Foreskin fibroblast (primary cell): ENCODE measurements at places on chromosomes 12 and 14.
A peak's percentile ranks its signal among the peaks of the same experiment; 100 is the strongest.

- DNase-seq: peak; percentile 6
These were observed 267.2 kb upstream of the BTG1 start for GRCh38 chr12:92412856-92413255.

DNA sequence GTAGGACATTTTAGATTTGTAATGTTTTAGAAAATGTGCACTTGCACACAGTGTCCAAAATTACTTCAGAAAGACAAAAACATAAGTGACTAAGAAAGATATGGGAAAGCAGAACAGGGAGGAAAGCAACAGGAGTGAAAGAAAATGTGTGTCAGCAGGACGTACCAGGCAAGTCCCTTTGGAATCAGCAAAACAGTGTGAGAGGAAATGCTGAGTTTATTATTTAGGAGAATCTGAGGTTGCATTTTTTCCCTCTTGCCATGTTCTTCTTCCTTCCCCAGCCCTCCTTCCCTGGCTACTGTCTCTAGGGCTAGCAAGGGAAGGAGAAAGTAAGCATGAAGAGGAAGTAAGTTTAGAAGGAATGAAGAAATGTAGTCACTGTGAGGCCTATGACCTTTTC is 67.7 kb upstream of the CD163 start:
- no peak for DNase-seq

DNA sequence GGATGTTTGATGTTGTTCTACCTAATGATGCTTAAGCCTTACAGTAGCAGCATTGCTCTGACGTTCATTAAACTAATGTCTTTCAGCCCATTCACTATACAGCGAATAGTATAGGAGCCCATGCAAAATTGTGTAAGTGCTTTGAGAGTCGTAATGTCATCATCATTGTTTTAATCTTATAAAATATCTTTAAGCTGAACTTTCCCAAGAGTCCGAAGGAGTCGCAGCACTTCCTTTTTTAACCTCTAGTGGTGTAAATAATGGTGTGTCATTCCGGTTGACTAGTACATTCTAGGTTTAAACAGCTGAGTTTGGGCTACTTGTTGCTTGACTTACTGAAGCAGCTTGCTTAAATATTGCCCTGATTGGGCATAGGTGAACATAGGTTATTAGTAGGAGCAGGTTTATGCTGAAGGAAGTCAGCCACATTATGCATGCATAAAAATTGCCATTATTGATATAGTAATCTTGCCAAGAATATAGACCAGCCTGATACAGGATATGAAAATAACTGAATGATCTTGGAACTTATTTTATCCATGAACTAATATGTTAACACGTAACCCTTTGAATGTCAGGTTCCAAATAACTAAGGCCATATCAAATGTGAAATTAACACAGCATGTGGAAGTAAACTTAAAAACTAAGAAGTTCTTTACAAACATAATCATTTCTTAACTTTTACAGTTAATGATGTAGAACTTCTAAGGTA is 2.6 kb downstream of the WNK1 start:
- DNase-seq: peak; percentile 57

DNA sequence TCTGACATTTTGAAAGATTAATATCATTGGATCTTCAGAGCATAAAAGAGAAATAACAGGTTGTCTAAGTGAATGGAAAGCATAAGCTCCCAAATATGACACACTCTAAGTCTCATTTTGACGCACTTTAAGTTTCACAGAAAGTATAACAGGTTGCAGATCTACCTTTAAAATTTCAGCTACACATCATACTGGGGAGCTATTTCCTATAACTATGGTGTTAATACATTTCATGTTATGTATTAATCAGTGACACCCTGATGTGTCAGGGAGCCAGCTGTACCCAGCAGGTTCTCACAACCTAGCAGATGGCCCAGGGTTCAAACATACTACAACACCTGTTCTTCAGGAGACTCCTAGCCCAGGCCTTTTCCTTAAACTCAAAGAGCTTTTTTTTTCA is 31.1 kb upstream of the TMX1 start:
- no peak for DNase-seq

DNA sequence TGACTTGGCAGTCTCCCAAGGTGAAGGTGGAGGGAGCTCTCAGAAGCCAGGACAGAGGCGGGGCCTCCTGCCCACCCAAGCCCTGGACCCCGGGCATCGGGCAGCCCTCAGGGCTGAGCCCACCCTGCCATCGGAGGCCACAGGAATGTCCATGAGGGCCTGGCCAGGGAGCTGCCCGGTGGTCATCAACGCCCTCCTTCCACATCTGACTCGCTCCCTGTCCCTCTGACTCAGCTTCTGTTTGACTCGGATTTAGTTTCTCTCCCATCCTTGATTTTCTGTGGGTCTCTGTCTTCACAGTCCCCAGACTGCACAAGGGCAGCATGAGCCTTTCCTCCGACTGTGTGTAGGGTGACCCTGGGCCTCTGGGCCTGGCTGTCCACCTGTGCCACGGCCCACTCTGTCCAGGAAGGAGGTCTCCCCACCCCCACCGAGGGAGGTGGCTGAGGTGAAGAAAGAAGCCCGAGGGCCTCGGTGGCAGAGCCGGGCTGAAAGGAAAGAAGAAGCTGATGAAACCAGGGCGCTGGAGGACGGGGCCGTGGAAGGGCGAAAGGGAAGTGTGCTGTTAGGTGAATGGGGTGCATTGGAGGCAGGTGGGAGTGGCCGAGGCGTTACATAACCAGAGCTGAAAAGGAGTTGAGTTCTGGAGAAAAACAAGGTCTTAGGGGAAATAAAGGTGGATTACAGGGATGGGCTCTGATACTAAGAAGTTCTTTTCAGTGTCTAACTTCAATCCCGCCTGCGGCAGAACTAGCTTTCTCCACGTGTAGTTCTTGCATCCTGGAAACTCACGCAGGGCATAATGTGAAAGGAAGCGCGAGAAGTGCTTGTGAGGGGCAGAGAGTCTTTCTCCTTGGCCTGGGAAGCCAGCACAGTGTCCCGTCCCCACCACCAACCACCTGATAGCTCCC is 16.7 kb upstream of the TMEM106C start:
- peak; percentile 71 for DNase-seq

DNA sequence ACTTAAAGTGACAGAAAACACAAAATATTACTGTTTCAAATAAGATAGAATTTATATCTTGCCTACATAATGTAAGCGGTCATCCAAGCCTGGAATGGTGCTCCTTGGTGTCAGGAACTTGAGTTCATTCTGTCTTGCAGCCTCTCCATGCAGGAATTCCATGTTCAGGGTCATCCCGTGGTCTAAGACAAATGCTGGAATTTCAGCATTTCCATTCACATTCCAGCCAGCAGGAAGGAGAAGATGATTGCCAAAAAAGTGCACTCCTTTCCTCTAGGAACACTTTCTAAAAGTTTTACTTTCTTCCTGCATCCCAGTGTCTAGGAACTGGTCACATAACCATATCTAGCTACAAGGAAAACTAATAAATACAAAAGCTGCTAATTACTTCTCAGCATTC is 106.3 kb downstream of the PTPRO start:
- DNase-seq: no peak

- no peak for DNase-seq
These were observed 99.0 kb upstream of the PKP2 start for GRCh38 chr12:32995623-32996022.

DNA sequence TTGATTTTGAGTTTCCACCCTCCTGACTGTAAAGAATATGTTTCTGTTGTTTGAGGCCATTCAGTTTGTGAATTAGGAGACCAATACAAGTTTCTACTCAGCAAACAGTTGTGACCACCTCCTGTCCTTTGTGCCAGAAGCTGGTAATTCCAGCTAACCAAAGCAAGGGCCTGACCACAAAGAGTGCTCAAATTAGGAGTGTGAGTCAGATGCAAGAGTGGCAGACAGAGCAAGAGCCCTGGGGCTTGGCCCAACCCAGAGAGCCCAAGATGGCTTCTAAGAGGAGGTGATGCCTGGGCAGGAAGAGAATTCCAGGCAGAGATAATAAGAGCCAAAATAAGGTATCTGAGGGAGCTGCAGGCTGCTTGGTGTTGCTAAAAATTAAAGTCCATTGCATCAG is 77.7 kb upstream of the C14orf132 start:
- DNase-seq: no peak

DNA sequence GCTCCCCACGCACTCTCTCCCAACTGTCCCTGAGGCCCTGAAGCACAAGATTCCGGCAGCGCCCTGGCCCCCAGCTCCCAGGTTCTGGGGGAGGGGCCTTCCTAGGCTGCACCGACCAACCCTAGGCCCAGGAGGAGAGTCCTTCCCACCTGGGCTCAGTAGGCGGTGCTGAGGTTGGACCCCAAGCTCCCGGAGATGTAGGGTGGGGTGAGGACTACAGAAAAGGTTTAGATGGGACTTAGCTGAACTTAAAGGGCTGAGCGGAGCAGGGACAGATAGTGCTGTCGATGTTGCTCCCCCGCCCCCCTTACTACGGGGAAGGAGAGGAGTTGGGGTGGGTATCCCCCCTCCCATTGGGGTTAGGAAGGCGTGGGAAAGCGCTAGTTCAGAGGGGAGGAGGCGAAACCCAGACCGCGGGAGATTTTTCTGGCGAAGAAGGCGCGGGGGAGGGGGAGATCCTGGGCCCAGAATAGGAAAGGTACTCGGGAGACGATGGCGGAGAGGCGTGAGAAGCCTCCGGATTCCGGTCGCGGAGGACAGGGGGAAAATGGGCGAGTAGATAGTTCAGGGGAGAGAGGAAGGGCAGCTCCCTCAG is 4.2 kb upstream of the BAZ2A start:
- peak; percentile 47 for DNase-seq

GRCh38 chr12:81888106-81888740 is 129.1 kb upstream of the PPFIA2 start:
- no peak for DNase-seq

- no peak for DNase-seq
These were observed 217.3 kb downstream of the RBM19 start for GRCh38 chr12:113748707-113749432.

GRCh38 chr14:53144244-53144643 is 8.9 kb downstream of the DDHD1 start:
- DNase-seq: no peak

- peak; percentile 70 for DNase-seq
These were observed 67.3 kb downstream of the STXBP6 start for GRCh38 chr14:24982472-24983155.

DNA sequence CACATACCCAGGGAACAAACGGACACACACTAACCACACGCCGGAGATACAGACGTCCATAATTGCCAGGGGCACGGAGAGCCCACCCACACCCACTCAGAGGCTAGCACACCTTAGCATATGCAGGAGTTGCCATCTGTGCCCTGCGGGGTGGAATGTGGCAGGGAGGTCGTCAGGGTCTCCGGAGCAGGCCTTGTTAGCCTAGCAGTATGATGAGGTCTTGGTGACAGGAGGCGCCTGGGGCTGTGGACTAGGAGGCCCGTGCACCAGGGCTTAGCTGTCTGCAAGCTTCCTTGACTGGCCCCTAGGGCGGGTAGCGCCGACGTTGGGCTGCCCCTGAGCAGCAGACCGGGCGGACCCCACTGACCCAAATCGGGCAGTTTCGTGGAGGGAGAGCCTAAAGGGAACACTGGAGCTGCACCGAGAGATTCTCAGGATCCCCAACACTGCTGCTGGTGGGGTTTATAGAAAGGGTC is 10.0 kb downstream of the STAC3 start:
- DNase-seq: no peak

- DNase-seq: no peak
These were observed 154.0 kb downstream of the NDUFA12 start for GRCh38 chr12:94849411-94849976.

- peak; percentile 61 for DNase-seq
These were observed 95.8 kb downstream of the EPS8 start for GRCh38 chr12:15693228-15693911.

GRCh38 chr12:89468017-89468416 is 56.6 kb downstream of the GALNT4 start:
- no peak for DNase-seq

DNA sequence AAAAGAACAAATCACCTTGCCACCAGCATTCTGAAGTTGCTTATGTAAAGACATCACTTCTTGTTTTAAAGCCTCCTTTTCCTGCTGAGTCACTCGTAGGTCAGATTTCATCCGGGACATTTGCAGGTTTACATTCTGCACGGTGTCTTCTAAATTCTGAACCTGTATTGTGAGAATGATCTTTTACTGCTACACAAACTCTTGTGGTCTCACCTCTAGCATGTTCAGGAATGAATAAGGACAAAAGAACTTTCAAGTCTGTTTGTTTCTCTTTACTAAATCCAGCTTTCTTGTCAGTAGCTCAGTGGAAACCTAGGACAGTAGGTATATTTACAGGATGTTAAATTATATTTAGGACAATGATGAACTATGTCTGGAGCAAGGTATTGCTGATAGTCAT is 73.5 kb upstream of the SAV1 start:
- DNase-seq: peak; percentile 14

DNA sequence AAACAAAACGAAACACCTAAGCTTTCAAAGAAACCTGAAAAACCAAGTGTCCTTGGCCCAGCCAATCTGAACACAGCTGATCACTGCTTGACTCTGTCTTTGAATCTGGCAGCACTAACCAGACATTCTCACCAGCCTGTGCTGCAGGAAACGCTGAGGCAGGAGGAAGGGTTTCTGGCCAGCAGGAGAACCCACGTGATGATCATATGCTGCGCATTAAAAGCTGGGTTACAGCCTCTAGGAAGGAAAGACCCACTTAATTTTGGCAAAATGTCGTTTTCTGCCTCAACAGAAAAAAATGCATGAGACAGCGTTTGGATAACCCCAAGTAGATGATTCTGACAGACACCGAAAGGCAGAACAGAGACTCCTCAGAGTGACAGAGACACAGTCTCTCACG is 9.8 kb downstream of the APPL2 start:
- DNase-seq: peak; percentile 97

DNA sequence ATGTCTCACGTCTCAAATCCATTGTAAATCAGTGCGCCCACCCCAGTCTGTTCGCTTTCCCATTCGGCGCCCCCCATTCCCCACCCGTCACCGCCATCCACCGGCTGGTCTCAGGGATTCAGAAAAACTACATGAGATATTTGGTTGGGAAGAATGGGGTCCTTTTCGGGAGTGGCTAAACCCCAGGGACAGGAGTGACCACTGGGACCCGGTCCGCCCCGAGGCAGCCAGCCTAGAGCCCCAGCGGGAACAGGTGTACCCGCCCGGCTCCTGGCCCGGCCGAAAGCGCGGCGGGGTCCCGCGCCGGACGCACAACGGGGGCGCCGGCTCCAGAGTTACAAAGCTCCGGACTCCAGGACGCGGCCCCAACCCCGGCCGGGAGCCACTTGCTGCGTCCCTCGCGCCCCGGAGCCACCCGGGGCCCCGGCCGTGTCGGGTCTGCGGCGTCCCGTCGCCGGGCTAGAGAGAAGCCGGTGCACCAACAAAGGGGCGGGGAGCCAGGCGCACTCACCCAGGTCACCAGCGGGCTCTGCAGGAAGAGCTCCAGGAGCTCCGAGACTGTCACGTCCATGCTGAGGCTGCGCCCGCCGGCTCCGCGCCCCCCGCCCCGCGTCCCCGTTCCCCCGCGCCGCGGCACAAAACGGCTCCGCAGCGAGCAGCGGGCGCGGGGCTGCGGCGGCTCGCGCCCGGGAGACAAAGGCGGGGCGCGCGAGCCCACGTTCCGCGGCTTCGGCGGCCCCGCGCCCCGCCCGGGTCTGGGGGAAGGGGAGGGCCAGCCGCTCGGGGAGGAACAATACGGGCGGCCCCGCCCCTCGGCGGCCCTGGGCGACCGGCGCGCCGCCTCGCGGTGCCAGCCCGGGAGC is at the start of gene CCDC88C:
TSS of gene CCDC88C (minus strand) at position 701 of the 863 bp plus-strand sequence. CDS start at position 571, 130 bp downstream.
- DNase-seq: peak; percentile 33
